ENCODE measurements at places on chromosomes 1 and 21.

- DNase-seq = peak; percentile 56
These were observed 53.4 kb downstream of the RPS6KA1 start for GRCh38 chr1:26582836-26583460.

DNA sequence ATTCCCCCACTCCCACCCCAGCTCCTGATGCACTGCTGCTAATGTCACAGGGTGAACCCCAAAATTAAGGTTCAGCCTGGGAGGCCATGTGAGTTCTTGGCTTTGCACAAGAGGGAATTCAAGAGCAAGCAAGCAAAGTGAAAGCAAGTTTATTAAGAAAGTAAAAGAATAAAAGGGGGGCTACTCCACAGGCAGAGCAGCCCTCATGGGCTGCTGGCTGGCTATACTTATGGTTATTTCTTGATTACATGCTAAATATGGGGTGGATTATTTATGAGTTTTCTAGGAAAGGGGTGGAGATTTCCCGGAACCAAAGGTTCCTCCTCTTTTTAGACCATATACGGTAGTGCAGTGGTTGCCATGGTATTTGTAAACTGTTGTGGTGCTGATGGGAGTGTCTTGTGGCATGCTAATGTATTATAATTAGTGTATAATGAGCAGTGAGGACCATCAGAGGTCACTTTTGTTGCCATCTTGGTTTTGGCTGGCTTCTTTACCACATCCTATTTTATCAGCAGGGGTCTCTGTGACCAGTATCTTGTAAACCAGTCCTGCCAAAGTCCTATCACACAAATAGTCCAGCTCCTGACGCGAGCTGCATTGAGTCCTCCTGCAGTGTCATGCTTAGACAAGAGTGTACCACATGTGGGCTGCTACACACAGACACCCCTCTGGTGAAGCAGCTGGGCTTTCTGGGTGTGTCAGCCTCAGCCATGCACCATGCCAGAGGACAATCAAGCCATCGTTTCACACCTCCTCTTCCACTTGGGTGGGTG is 46.4 kb upstream of the CSF1 start:
- peak; percentile 64 for DNase-seq

GRCh38 chr1:223244366-223245103 is 101.5 kb upstream of the TLR5 start:
- DNase-seq = peak; percentile 28

GRCh38 chr1:41765152-41765551 is 153.6 kb downstream of the HIVEP3 start:
- no peak for DNase-seq

DNA sequence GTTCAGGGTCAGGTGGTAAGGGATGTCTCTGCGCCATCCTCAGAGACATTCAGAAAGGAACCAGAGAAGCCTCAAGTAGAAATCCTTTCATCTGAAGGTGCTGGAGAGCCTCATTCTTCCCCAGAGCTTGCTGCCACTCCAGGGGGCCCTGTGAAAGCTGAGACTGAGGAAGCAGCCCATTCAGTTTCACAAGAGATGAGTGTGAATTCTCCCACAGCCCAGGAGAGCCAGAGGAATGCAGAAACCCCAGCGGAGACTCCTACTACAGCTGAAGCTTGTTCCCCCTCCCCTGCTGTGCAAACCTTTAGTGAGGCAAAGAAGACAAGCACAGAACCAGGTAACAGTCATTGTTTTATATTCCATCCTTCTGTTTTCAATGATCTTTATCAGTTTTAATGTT is 38.7 kb downstream of the ZBTB40 start:
- peak; percentile 15 for DNase-seq

DNA sequence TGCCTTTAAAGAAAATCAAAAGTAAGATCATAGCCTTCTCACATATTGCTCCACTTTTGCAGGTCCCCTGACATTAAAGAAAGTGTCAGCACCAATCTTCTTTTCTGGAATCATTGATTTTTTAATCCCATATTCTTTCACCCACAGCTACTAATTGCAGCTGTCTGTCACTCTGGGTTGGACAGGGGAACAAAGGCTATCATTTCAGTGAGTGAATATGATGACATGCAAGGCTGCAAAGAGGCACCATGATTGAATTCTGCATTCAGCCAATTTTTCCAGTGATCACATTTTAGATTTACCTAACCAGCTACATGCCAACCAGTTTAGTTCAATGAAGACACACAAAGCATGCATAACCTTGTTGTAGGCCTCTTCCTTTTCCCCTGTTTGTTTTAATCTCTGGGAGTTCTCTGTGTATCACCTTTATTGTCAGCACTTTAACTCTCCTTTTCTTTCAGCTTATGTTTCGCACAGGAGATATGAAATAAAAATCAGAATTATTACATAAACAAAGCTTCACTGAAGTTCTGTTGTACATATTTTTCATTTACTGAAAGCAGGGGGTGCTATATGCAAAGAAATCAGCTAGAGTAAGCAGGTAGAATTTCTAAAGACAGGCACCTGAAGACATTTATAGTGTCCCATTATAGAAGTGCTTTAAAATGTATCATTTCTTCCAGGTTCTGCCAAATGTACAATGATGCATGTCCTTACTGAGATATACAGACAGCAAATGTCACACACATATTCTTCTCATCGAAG is 584.8 kb downstream of the PLA2G4A start:
- DNase-seq = no peak

All from fibroblast of upper back skin (primary cell).